Fibroblast of the aortic adventitia (primary cell): ENCODE measurements at places on chromosomes 12 and 14. TPM values are rescaled to one million over a fixed set of nuclear protein-coding genes. Genes with fewer than 3 reads are reported as not detected.

RND1 gene
- total RNA-seq, result 0.72 TPM in 1 of 2 replicates, not detected in the other

TNFAIP2 gene
- total RNA-seq, result 44.5 and 120 TPM in 2 replicates

MUCL1 gene
- not detected in 2 replicates for total RNA-seq

C3AR1 gene
- total RNA-seq, result 0.18 TPM in 1 of 2 replicates, not detected in the other

PPP2R5E gene
- total RNA-seq, result 16.0 and 31.7 TPM in 2 replicates

HIP1R gene
- 11.1 and 11.2 TPM in 2 replicates for total RNA-seq

CLBA1 gene
- 2.8 and 8.0 TPM in 2 replicates for total RNA-seq

TSPAN9 gene
- 8.1 and 19.4 TPM in 2 replicates for total RNA-seq

SETD3 gene
- total RNA-seq, result 47.6 and 189 TPM in 2 replicates

HOXC12 gene
- not detected in 2 replicates for total RNA-seq

FZD10 gene
- not detected in 2 replicates for total RNA-seq

SMCO3 gene
- 0.09 TPM in 1 of 2 replicates, not detected in the other for total RNA-seq

CDKN3 gene
- total RNA-seq, result 10.7 and 33.4 TPM in 2 replicates

TUNAR gene
- not detected in 2 replicates for total RNA-seq

GPR162 gene
- total RNA-seq, result 2.6 and 3.5 TPM in 2 replicates

INSM2 gene
- total RNA-seq, result not detected in 2 replicates

SRGAP1 gene
- total RNA-seq, result 11.9 and 25.8 TPM in 2 replicates

PLCZ1 gene
- total RNA-seq, result 0.18 TPM in 1 of 2 replicates, not detected in the other

NFE2 gene
- 1.2 TPM in 1 of 2 replicates, not detected in the other for total RNA-seq

TMEM63C gene
- total RNA-seq, result 1.9 TPM in 1 of 2 replicates, not detected in the other

ANO4 gene
- total RNA-seq, result 0.18 and 1.6 TPM in 2 replicates

SELPLG gene
- 0.57 and 1.5 TPM in 2 replicates for total RNA-seq

SOAT2 gene
- total RNA-seq, result 0.09 TPM in 1 of 2 replicates, not detected in the other

CCDC60 gene
- total RNA-seq, result not detected in 2 replicates

METTL3 gene
- total RNA-seq, result 27.7 and 36.2 TPM in 2 replicates

DUSP6 gene
- 17.1 and 33.9 TPM in 2 replicates for total RNA-seq

NANOG gene
- total RNA-seq, result under 0.01 and 0.16 TPM in 2 replicates

TMEM132D gene
- not detected in 2 replicates for total RNA-seq

BIN2 gene
- total RNA-seq, result under 0.01 TPM in 1 of 2 replicates, not detected in the other

VDR gene
- 5.0 and 12.5 TPM in 2 replicates for total RNA-seq

KRT72 gene
- not detected in 2 replicates for total RNA-seq
